ENCODE measurements at places on chromosomes 5 and 9.

GRCh38 chr5:72006361-72006760 is 100.9 kb upstream of the MAP1B start:
- ATAC-seq: no peak

- no peak for ATAC-seq
Measured at GRCh38 chr5:175417384-175417783, 26.6 kb downstream of the DRD1 start.

GRCh38 chr5:120463006-120463680 is 957 bp upstream of the PRR16 start:
- ATAC-seq: no peak

DNA sequence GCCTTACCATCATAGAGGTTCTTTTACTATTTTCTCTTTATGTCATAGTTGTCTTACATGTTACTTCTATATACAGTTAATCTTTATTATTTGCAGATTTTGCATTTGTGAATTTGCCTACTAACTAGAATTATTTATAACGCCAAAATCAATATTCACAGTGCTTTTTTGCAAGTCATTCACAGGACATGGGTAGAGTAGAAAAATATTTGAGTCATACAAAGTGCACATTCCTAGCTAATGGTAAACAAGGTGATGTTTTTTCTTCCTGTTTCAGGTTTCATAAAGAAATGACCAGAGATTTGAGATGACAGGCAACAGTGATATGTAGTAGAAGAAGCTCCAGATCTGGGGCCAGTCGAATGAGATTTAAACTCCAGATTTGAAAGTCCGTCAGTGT is 30.0 kb upstream of the OR2Y1 start:
- ATAC-seq: no peak

DNA sequence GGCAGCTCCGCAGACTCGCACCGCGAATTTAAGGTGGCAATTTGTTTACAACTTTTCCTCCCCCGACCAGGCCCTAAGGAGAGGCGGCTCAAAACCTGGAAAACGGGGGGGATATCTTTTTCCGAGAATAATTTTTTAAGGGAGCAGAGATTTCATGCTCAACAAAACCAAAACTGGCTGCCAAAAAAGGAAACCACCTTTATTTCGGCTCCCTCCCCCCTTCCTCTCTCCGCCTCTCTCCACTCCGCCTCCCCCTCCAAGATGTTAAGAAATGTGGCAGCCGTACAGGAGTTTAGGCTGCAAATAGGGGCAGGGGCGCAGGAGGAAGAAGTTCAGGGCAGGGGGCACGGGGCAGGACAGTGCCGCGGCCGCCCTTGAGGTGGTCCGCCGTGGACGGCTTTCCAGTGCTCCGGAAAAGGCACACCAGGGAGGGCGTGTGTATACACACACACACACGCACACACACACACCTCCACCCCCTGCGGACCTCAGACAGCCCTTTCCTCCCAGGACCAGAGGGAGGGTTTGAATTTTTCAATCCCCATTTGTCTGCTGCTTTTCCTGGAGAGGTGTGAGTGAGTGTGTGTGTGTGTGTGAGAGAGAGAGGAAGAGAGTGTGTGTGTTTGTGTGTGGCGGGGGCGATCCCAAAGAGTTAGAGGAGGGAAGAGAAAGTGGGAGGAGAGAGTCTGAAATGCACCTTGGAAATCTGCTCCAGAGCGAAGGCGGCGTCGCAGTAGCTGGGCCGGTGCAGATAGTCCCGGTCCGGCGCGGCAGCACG is 9.1 kb downstream of the PTCH1 start:
- no peak for ATAC-seq

GRCh38 chr5:145941448-145942130 is 5.2 kb downstream of the SH3RF2 start:
- peak; percentile 67 for ATAC-seq

- peak; percentile 98 for ATAC-seq
Measured at GRCh38 chr5:7868773-7869473, at the start of the genes FASTKD3 and MTRR. FASTKD3 (minus strand) TSS chr5:7869031; CDS start chr5:7868083, 948 bp downstream. MTRR (plus strand) TSS chr5:7869148; CDS start chr5:7870795, 1,647 bp downstream.

DNA sequence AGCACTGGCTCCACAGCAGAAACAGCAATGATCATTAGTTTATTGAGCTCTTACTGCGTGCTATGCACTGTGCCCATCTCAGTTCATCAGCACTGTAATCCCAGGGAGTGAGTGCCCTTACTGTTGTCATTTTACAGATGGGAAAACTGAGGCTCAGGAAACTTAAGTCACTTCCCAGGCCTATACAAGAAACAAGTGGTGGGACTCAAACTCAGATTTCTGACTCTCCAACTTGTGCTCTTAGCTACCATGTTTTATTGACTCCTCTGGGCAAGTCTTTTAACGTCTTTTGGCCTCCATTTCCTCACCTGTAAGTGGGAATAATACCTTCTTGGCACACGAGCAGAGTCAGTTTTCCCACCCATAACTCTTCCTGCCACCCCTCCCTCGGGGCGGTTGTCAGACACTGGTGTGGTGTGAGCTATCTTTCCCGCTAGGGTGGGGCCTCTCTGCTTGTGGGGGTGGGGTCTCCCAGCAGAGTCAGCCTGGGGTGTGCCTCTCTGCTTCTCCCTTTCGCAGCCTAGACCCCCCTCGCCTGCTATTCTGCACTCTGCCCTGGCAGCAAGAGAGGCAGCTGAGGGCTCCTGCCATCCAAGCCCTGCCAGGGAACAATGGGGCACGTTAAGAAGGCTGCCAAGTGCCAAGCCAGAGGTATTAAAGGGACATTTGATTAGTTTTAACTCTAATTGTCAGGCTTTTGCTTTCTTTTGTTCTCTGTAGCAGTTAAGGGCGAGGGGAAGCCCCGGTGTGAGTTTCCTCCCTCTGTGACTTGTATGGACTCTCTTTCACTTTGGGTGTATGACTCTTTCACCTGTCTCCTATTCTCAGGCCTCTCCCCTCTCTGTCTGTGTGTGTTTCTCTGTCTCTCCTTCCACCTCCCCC is 12.1 kb downstream of the GALNT10 start:
- ATAC-seq: peak; percentile 94

DNA sequence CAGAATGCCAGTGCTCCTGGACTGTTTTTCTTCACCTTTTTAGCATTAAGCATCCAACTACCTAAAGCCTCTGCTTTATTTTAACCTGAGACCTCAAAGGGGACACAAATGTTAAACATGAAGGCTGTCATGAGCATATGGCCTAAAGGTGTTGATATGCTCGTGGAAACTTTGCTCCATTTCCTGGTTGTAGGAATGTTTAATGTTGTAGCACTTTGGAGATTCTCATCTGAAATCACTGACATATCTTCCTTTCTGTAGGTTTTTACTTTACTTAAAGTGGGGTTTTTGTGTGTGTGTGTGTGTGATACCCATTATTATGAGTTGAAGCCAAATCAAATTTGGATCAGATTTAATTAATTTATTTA is 37.0 kb downstream of the HABP4 start:
- no peak for ATAC-seq

GRCh38 chr9:6328103-6328502 is at the start of gene TPD52L3:
TPD52L3 (plus strand) TSS chr9:6328375; CDS start chr9:6328596, 221 bp downstream.
- ATAC-seq: no peak

GRCh38 chr9:86282979-86283535 is 719 bp upstream of the ISCA1 start:
- ATAC-seq: peak; percentile 70

GRCh38 chr5:177195307-177195952 is 61.9 kb downstream of the NSD1 start:
- no peak for ATAC-seq

GRCh38 chr5:136155761-136156160 is 23.1 kb downstream of the SMAD5 start:
- no peak for ATAC-seq

DNA sequence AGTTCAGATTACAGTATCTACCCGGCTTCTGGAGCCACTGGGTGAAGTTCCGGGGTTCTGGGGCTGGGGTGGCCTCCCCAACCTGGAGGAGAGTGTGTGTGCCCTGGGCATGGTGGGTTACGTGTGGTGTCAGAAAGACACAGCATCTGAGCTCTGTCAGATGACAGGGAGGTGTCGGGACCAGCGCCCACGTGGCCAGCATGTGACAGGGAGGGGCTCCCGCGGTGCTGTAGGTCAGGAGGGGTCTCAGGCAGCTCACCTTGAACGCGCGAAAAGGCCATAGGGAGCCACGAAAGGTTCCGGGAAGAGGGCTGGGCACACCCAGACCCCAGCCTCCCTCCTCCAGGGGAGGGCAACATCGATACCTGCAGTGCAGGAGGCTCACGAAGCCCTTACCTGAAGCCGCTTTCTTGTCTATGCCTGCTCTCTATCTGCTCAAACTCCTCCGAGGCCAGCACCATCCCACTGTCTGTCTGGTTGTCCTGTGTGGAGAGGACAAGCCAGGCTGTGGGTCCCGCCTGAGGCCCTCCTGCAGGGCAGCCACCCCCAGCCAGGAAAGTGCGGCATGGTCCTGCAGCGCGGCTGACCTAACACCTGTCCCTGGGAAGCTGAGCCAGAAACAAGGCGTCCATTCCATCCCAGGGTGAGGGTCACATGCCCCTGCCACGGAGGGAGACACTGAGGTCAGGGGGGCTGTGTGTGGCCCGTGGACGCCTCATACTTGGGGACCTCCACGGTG is 17.4 kb upstream of the SCGB3A1 start:
- ATAC-seq: no peak

DNA sequence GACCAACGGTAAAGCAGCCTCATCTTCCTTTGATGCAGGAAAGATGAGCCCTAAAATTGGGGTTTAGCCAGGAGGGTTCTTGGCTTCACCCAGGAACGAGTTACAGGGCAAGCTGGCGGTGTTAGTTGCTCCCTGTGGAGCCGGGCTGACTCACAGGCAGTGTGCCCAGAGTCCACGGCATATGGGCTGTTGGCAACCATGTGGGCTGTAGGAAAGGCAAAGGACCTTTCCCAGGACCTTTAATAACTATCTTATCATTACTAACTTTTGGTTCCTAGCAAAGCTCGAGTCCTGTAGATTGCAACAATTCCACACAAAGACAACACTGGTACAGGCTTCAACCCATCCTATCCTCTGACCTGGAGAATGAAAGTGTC is 29.8 kb upstream of the CLPTM1L start:
- no peak for ATAC-seq

DNA sequence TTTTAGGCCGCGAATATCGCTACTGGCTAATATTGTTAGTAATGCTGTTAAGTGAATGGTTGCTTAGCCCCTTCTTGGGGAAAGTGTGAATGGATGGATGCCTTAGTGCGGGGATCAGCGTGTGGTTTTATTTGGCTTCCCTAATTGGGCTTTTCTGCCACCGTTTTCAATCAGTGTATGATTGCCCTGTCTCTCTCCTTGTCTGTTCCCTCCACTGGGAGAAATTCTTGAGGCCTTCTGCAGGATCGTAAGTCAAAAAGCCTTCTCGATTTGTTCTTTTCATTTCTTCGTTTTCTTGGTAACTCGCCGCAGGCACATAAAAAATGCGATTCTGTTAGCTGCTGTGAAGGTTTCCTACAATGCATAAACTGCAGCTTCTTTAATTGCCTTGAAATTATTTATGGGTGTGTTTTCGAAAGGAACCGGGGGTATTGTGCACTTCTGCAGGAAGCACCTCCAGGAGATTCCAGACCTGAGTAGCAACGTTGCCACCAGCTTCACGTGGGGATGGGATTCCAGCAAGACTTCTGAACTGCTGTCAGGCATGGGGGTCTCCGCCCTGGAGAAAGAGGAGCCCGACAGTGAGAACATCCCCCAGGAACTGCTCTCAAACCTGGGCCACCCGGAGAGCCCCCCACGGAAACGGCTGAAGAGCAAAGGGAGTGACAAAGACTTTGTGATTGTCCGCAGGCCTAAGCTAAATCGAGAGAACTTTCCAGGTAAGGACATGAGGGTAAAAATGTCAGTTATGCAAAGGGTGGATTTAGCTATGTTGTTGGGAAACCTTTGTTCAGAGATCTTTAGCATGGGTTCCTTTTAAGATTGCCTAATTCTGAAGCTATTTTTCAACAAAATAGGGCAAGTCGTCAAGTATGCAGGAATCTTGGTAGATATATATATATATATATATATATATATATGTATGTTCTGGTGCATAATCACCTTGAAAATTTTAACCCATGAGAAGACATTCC is 700 bp downstream of the SKP2 start:
- no peak for ATAC-seq

- ATAC-seq: peak; percentile 61
Measured at GRCh38 chr9:35954942-35955546, 2.9 kb downstream of the OR2S2 start.

DNA sequence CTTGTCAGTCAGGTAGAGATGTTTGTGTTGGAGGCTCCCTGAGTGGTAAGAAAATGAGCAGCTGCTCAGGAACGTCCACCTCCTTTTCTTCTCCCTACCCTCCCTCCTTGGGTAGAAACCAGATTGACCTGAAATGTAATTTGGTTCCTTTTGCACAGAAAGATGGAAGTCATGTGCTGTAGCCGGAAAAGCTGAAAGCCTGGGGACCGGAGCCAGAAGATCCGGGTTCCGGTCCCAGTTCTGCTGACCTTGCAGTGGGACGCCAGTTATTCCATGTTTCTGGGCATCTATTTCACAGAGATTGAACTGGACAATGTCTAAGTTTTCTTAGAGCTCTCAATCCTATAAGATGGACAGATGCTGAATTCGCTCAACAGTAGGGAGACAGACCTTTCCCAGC is 40.1 kb downstream of the SLC36A1 start:
- ATAC-seq: no peak

DNA sequence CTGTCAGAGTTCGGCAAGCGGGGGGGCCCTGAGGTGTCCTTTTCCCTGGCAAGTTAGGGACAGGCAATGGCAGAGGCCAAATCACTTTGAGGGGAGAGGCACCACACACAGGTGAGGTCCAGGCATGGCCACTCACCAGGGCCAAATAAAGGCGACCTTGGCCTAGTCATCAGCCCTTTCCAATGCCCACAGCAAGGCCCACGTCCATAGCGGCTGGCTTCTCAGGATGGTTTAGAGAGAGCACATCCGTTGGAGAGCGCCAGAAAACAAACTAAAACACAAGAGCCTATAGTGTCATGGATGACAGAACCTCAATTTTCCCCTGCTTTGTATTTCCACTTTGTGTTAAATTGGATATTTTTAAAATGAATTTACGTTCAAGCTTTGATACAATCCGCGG is 7.0 kb downstream of the CCNJL start:
- ATAC-seq: no peak

DNA sequence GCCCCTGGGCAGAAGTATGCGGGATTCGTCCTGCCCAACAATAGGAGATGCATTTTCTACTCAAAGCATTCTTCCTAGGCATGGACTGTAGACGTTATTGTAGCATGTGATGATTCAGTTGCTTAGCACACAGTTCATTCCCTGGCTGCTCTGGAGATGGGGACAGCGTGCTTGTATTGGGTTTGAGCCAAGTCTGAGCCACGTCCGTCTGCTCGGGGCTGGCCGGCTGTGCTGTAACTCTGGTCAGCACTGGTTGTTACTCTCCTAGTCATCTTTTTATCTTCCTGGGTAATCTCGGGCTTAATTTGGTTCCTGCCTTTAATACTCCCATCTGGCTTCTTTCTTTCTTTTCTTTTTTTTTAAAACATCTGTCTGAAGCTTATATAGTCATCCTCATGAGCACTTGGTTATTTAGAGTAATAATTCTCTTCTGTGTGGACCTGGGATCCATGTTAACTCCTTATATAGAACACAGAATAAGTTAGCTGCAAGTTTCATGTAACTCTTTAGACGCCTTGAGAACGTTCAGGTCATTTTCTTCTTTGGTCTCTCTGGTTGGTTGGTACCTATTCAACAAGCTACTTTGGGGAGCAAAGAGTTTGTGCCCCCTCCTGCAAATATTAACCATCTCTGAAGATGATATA is 118.8 kb upstream of the RPS23 start:
- ATAC-seq: no peak
